NCI-H1092 (cell line): ENCODE measurements at places on chromosomes 7 and 10.
A peak's percentile ranks its signal among the peaks of the same experiment; 100 is the strongest.

DNA sequence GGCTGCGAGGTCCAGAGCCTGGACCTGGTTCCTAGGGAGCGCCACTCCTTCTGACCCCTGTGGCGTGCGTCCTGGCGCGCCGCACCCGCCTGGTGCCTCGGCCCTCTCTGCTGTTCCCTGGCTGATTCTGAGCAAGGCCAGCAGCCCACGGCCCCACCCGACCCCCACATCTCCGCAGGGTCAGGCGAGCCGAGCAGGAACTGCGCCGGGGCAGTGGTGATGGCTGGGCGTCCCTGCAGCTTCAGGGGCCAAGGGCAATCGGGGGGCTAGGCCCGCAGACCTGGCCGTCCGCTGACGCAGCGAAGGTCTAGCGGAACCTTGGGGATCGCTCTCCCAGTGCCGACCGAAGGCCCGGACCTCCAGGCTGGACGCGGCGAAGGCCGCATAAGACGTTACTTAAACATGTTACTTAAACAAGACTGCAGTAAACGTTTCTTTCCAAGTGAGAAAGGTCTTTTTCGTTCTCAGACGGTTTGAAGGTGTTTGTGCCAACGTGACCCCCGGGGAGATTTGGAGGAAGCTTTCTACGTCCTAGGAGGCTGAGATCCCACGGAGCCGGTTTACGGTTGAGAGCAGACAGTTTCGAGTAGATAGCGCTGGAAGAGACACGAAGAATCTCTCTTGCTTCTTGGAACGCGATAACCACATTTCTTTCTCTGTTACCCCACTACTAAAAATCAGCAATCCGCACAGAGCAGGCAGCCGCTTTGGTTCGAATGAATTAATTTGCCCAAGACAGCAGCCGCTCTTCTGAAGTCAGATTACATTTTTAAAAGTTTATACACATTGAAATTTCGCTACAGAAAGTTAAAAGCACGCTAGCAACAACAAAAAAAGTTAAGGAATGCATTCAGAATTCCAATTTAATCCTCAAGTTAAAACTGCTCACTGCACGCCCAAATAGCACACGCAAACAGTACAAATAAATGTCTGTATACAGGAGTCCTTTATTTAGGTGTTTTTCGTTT lies 4.9 kb upstream of the NKX2-3 start:
- no peak for DNase-seq

GRCh38 chr10:30719832-30720231 lies 90.3 kb upstream of the LYZL2 start:
- no peak for DNase-seq

DNA sequence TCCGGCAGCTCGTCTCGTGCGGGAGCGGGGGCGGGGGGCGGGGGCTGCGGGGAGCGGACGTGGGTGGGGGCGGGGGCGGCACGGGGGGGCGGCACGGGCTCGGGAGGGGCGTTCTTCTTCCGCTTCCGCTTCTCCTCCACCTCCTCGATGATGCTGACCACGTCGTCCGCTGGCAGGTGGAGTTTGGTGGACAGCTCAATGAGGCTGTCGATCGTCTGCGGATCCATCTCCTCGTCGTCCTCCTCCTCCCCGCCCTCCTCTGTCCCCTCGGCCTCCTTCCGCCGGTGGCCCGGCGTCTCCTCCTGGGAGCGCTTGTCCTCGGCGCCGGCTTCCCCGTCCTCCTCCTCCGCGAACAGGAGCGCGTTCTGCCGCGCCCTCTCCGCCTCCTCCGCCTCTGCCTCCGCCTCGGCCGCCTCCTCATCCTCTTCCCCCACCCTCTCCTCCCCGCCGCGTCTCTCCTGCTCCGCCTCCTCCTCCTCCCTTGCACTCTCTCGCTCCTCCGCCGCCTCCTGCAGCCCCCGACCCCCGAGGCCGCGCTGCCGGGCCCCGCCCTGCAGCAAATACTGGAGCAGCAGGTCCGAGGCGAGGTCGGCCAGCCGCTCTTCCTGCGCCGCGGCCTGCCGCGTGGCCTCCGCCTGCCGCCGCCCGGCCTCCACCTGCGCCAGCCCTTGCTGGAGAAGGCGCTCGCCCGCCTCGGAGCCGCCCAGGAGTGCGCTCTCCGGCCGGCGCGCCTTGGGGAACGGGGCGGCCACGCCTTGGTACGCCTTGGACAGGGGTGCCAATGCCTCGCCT lies 1.9 kb downstream of the VGF start:
- peak; percentile 60 for DNase-seq

DNA sequence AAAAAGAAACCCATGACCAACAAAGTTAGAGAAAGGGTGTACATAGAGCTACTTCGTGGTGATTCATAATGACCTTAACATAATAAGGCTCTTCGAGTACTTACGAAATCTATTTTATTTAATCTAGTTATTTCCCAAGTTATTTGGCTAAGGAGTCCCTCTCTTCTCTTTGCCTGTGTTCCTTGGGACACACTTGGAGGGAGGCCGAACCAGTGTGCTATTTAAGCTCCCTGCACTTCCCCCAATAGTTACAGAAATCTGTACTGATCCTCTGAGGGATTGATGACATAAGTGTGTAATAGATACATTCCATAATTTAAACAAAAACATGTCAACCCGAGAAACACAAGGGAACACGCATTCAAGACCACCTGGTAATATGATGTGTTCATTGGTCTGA lies 351.1 kb downstream of the GATA3 start:
- no peak for DNase-seq

DNA sequence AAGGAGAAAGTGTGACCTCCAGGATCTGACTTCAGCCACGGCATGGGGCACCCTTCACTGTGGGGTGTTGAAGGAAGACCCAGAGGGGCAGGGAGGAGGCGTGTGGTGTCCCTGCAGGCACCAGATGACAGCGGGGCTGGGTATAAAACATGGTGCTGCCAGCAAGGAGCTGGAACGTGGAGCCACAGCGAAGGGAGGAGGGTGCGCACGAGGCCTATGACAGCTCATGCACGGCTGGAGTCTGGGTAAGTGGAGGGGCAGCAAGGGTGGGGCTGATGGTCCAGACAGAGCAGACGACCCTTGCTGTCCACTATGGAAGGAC lies 27.8 kb upstream of the FOXL3 start:
- DNase-seq: no peak

GRCh38 chr10:60952067-60952845 lies 8.3 kb upstream of the RHOBTB1 start:
- no peak for DNase-seq
